Activated CD4-positive, alpha-beta memory T cell treated with anti-CD3 and anti-CD28 coated beads for 36 hours (primary cell): ENCODE measurements at places on chromosomes 13 and 19. TPM values are rescaled to one million over a fixed set of nuclear protein-coding genes. Genes with fewer than 3 reads are reported as not detected.
A peak's percentile ranks its signal among the peaks of the same experiment; 100 is the strongest.

DNA sequence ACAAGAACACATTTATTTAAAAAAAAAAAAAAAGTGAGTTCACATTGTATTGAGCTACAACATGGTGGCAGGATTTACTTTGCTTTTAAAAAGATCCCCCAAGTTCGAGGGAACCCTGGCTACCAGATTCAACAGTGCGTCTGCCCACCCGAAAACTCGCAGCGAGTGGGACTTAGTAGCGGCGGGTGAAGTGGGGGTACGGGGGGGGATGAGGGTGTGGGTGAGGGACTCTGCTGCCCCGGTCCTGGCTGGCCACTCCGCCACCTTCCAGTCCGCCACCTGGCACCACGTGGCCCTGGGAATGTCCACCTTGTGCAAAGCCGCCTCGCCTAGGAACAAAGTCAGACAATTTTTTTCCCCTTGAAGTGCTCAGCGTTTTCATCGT, 19.3 kb upstream of the TINCR start:
- DNase-seq, result no peak

DNA sequence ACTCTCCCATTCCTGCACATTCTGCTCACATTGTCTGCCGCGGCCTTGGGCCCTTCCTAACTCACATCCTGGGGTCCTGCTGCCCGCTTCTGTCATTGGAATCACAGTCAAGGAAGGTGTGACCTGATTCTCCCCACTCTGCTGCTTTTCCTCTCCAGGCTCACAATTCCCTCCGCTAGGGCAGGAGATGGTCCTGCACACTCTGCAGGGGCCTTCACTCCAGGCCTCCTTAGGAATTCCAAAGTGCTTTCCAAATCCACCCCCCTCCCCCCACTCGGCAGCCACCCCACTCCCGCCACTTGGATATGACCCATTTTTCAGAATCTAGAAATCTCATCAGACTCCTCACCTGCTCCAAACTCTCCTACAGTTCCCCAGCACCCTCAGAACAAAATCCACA, 3.1 kb upstream of the SLC5A5 start:
- no peak for DNase-seq

DNA sequence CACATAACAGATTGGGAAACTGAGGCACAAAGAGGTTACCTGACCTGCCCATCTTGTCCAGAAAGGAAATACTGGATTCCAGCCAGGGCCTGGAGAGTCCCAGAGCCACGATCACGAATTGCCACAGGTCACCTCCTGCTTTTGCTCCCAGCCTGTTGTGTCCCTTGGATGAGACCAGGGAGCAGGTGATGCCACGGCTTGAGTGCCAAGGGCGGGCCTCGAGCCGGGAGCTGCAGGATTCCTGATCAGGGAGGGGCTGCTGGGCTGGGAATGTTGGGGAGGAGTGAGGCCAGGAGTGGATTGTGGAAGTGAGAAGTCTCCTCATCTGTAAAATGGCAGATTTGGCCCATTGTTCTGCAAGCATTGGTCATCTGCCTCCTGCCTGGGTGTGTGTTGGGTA, 29.4 kb downstream of the DNM2 start:
- no peak for DNase-seq

DNA sequence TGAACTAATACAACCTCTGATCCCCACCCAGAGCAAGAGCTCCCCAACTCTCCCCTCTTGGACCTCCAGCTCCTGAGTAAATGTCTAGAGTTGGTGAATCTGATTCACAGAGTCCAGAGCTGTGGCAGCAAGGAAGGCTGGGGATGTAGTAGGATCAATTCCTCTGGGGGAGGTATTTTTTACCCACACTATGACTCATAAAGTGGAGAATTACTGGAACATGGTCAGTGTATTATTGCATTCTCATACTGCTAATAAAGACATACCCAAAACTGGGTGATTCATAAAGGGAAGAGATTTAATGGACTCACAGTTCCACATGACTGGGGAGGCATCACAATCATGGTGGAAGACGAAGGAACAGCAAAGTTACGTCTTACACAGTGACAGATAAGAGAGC, 496.7 kb downstream of the EFNB2 start:
- no peak for DNase-seq

GRCh38 chr13:50198508-50198907, 183.3 kb downstream of the KCNRG start:
- no peak for DNase-seq

- no peak for DNase-seq
Measured at GRCh38 chr19:32358321-32358720, 12.9 kb downstream of the ZNF507 start.

GRCh38 chr13:29925457-29926097, 75.2 kb upstream of the UBL3 start:
- DNase-seq, result no peak

DNA sequence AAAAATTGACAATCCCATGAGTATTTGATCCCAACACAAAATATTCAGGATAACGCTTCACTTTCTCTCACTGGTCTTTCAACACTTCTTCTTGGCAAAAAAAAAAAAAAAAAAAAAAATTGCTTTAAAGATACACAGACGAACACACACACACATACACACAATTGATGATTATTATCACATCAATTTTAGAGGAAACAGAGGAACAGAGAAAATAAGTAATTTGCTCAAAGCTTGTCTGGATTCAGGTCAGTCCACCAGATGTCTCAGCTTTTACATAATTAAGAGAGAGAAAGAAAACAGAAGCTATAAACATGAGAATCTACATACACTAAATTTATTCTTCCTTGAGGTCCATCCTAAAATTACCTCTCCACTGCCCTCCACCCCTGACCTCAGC, 183.4 kb downstream of the MZT1 start:
- DNase-seq, result no peak

DNA sequence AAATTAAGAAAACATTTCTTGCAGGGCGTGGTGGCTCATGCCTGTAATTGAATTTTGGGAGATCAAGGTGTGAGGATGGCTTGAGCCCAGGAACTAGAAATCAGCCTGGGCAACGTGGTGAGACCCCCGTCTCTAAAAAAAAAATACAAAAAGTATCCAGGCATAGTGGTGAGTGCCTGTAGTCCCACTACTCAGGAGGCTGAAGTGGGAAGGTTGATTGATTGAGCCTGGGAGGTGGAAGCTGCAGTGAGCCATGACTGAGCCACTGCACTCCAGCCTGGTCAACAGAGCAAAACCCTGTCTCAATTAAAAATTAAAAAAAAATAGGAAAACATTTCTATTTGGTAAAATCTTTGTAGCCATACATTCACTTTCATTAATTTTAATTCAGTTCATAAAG, 526.5 kb downstream of the PCDH9 start:
- DNase-seq, result no peak

DNA sequence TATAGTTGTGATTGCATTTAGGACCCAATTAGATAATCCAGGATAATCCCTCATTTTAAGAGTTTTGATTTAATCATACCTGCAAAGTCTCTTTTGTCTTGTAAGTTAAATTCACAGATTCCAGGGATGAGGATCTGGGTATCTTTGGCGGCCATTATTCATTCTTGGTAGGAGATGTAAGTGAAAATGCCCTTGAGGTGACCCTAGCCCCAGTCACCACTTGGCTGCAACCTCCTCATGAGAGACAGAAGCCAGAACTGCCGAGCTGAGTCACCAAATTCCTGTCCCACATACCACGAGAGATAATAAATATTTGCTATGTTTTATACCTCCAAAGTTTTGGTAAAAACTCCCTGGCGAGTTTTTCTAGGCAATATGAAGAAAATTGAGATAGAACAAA, 389.4 kb downstream of the RFC3 start:
- DNase-seq, result no peak

- no peak for DNase-seq
Measured at GRCh38 chr13:109231888-109232287, 554.5 kb downstream of the IRS2 start.

DNA sequence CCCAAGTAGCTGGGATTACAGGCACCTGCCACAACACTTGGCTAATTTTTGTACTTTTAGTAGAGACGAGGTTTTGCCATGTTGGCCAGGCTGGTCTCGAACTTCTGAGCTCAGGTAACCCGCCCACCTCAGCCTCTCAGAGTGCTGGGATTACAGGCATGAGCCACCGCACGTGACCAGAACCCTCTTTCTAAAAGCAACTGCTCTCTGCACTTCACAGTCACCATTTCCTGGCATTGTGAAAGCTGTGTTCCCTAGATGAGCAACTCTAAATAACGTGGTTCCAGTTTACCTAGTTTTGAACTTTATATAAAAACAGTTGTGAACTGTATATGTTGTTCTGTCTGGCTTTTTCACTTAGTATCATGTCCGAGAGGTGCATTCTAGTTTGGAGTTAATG, 152.9 kb downstream of the SIPA1L3 start:
- DNase-seq, result peak; percentile 72

Gene MISP
- not detected for total RNA-seq

Gene CEACAM3
- not detected for total RNA-seq
